ENCODE measurements at places on chromosomes 4 and X. TPM values are rescaled to one million over a fixed set of nuclear protein-coding genes. Genes with fewer than 3 reads are reported as not detected.

MAGED4 gene
- 57.1 TPM for total RNA-seq

CABS1 gene
- not detected for total RNA-seq

ATP8A1 gene
- total RNA-seq = 0.90 TPM

USP17L25 gene
- total RNA-seq = not detected

TMPRSS11F gene
- total RNA-seq = not detected

AWAT2 gene
- total RNA-seq = not detected

CORIN gene
- total RNA-seq = 0.26 TPM

MND1 gene
- 46.8 TPM for total RNA-seq

SSX1 gene
- not detected for total RNA-seq

GYPE gene
- 1.2 TPM for total RNA-seq

PASD1 gene
- not detected for total RNA-seq

LRAT gene
- total RNA-seq = 1.7 TPM
